Activated CD8-positive, alpha-beta T cell treated with anti-CD3 and anti-CD28 coated beads for 36 hours (primary cell): ENCODE measurements at places on chromosomes 6 and 20.

DNA sequence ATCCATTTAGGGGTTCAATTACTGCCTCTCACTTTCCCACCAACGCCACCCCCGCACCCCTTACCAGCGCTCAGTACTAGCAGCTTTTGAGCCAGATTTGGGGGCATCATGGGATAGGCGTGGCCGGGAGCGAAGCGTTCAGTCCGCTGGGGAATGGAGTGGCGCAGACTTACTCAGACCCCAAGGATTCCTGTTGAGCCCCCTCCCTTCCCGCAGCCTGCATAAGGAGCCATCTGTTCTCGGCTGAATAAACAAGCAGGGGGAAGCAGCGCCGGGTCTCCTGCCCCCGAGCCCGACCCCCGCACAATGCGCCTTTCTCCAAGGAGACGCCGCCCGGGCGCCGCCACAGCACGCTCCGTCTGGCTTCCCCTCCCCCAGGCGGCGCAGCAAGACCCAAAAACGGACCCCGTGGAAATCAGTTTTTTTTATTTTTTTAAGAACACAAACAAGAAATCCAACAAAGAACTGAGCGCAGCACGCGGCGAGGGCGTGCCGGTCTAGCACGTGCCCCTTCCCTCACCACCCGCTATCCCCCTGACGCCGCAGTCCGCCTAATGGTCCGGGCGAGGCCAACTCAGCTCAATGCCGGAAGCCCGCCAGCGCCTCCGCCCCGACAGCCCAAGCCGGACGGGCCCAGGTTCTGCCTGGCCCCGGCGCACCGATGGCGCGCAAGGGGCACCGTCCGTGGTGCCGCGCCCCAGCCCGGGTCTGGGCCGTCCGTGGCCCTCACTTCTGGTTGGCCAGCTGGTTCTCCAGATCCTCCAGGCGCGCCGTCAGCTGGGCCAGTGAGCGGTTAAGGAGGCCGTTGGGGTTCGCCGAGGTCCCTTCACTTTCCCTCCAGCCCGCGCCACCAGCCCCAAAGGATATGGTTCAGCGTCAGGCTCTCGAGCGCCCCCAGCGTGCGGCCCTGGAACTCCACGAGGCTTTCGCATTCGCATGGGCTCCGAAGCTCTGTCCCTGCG is 13.3 kb upstream of the RBPJL start:
- peak; percentile 91 for DNase-seq

DNA sequence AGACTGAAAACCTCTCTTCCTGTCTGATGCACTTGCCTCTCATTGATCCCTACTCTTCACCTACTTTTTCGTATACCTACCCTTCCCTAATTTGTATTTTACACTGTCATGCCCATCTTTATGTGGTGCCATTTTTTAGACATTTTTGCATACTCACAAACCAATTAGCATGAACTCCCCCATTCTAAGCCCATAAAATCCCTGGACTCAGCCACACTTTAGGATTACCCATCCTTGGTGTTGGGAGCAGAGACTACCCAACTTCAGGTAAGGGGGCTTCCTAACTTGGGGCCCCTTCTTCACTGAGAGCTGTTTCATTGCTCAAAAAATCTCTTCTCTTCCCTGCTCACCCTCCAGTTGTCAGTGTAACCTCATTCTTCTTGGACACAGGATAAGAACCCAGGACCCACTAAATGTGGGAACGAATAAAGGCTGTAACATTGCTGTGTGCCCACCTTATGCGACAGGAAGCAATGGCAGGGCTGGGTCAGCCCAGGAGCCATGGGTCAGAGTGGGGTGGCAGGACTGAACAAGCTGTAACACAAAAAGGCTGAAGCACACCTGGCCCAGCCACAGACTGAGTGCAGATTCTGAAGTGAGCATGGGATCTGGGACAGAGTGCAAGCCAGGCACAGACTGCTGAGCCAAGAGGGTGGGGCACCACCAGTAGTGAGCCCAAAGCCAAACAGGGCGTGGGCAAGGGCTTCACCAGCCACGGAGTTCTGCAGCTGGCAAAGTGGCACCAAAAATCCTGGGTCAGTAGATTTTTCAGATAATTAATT is 789.1 kb upstream of the HS3ST5 start:
- no peak for DNase-seq

DNA sequence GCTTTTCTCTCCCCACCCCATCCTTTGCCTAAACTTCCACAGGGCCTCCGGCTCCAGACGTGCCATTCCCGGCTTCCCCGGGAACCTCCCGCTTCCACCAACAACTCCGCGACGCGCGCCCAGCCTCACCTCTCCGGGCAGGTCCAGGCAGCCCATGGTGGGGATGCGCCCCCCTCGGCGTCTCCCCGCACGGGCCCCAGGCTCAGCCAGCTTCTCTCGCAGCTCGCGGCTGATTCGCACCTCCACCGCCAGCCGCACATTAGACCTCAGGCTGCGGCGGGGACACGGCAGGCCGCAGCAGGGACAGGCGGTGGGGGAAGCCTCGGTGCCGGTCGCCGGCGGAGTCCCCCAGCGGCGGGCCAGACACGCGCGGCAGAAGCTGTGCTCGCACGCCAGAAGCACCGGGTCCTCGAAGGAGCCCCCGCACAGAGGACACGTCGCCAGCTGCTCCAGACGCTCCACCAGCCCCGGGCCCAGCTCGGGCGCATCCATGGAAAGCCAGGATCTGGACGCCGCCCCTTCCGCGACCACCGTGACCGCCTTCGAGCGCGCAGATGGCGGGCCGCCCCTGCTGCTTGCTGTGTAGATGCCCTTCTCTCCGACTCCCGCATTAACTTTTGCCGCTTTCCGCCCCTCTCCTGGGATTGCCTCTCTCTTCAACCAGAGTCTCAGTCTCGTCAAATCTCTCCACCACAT is at the start of gene RNF39:
Gene RNF39 (minus strand): TSS at position 676 of the 696 bp plus-strand sequence. CDS start 184 bp downstream, at position 492.
- DNase-seq = no peak

- DNase-seq = peak; percentile 34
Observed at GRCh38 chr20:59043698-59044097, 1.1 kb upstream of the PRELID3B start.

DNA sequence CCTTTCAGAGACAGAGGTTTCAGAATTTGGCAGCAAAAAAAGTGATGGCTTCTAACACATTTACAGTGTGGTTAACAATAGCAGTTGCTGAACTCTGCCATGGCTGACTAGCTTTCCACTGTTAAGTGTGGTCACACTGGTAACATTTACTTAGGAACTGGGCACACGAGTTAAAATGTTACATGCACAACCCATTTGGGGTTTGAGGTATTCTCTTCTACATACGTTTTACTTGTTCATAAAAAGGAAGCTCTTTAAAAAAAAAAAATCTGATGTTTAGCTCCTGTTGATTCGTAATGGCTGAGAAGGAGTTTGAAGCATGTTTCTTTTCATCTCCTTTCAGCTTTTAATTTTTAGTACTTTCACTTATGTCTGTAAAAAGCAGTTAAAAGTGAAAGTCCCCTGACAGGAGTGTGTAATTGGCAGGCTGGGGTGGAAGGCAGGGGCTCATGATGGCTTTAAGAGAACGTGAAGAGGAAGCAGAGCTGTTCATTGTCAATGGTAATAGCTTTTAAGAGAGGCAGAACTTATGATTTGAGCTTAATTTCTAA is 245.9 kb downstream of the FARS2 start:
- peak; percentile 26 for DNase-seq

DNA sequence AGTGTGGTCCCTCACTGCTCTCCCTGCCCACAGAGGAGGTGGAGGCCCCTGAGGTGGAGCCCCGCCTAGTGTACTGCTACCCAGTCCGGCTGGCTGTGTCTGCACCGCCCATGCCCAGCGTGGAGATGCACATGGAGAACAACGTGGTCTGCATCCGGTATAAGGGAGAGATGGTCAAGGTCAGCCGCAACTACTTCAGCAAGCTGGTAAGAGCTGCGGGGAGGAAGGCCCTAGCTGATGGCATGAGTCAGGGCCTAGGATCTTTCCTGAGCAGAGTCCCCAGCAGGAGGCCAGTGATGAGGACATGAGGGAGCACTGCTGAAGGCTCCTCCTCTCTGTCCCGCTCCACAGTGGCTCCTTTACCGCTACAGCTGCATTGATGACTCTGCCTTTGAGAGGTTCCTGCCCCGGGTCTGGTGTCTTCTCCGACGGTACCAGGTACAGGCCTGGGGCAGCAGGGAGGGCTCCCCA is 11.2 kb downstream of the PCIF1 start:
- DNase-seq = no peak

DNA sequence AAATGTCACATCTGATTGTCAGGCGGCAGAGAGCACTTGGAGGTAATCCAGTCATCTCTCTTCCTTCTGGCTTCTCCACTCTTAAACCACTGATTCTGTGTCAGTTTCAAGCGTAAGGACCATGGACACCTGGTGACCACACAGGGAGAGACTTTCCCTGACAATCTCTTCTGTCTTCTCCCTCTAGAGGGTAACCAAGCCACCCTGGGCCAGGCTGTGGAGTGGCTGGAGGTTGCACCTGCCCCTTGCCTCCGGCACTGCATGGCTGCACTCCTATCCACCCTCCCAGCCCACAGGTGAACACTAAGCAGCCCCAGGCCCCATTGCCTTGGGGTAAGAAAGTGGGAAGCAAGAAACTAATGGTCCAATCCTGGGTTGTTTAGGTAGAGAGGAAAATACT is 78.7 kb downstream of the BFSP1 start:
- no peak for DNase-seq

GRCh38 chr20:11267762-11268335 is 594.0 kb upstream of the JAG1 start:
- no peak for DNase-seq

DNA sequence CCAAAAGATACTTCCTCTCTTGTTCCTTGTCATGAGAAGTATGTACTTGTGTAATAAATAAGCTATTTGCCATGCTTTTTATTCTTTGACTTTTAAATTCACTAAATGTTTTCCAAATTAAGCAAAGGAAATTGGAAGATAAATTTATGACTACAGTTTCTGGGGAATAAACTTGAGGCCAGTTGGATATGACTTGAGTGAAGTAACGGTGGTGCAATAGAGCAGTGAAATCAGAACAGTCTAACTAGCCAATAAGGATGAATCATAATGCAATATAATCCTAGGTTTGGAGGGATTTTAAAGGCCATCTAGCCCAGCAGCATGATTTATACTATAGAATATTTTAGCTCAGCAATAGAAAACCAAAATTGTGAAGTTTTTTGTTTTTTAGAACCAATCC is 183.8 kb upstream of the TCF21 start:
- no peak for DNase-seq

GRCh38 chr6:16949716-16950115 is 152.1 kb upstream of the STMND1 start:
- DNase-seq = no peak
